ENCODE measurements at places on chromosomes 4 and X.

DNA sequence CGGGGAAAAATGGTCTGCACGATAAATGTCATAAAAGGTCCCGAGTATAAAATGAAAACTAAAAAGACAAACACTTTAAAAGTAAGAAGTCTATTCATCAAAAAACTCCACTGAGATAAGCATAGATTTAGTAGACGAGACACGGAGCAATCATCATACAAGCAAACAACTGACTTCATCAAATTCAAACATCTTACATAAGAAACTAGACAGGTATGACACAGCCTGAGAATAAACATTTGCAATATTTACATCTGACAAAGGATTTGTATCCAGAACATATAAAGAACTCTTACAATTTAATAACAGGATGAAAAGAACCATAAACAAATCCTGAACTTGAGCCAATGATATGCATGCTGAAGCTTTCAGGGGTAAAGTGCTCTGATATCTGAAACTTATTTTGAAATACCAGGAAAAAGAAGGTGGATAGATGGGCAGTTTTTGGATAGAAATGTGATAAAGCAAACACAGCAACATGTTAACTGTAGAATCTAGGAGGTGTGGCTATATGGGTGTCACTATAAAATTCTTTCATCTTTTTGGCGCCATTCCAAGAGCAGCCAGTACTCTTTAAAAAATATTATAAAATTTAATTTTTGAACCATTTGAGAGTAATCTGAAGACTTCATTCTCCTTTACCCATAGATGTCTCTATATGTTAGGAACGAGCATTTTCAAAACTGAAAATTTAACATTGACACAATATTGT is 12.0 kb downstream of the MPP1 start:
- no peak for DNase-seq

DNA sequence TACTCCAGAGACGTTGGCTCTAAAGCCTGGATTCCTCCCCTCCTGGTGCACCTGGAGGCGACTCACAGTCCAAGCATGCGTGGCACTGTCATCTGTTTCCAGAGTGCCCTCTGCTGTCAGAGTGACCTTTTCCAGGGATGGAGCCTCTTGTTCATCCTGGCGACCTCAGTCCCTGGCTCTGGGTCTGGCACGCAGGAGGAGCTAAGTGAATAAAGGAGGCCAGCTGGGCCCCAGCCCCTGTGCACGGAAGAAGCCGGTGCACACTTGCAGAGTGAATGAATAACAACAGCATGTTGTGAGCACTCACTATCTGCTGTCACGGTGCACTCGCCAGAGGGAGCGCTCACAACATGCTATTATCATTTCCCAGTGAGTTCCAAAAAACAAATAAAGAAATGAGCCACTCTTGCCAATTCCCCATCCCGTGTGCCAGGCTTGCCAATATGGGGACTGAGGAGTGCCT is 27.8 kb upstream of the PSAPL1 start:
- no peak for DNase-seq

DNA sequence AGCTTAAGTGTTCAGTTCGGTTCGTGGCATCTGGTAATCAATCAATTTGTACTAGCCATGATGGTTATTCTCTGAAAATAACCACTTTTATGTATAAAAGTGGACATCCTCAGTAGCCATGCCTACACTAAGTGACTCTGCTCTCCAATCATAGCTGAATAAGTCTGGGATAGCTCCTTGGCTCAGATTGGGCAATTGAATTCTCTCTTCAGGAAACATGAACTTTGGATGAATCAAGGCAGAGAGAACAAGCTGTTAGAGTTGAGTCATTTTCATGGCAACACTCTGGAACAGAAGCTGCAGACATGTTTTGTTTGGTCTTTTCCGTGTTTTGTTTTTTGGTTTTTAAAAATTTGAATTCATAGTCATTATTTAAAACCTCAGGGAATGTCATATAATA is 66.8 kb upstream of the TMEM164 start:
- no peak for DNase-seq

GRCh38 chr4:112119353-112119783 is 25.9 kb upstream of the FAM241A start:
- DNase-seq = no peak

DNA sequence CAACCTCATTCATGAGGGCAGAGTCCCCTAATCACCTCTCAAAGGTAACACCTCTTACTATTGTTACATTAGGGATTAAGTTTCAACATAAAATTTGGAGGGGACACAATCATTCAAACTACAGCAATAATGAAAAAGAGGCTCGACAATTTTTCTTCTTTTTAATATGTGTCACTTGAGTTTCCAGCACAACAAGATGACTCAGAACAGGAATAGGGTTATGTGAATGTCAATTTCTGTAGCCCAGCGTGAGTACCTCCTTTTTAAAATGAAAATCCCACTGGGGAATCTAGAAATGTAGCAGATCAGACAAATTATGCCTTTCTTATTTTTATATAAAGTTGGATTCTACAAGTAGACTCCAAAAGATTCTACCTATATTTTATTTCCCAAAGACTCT is 83.7 kb downstream of the ZNF330 start:
- no peak for DNase-seq

- no peak for DNase-seq
These were observed 387.3 kb upstream of the ADGRL3 start for GRCh38 chr4:60812811-60813210.

DNA sequence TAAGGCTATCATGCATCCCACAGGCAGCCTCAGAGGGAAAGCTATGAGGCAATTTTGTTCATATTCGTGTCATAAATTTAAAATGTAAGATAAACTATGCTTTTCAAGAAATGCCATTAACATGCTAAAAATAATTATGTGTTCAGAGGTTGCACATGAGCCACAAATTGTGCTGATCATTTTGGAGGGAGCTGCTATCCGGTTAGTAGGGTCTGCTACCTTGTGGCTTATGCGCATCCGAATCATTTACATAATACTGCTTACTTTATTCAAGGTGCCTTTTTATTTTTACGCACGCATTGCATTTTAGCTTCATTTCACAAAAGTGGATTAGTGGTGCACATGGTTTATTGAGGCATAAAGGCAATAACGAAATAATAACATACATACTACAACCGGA is 76.4 kb upstream of the WWC2 start:
- no peak for DNase-seq

DNA sequence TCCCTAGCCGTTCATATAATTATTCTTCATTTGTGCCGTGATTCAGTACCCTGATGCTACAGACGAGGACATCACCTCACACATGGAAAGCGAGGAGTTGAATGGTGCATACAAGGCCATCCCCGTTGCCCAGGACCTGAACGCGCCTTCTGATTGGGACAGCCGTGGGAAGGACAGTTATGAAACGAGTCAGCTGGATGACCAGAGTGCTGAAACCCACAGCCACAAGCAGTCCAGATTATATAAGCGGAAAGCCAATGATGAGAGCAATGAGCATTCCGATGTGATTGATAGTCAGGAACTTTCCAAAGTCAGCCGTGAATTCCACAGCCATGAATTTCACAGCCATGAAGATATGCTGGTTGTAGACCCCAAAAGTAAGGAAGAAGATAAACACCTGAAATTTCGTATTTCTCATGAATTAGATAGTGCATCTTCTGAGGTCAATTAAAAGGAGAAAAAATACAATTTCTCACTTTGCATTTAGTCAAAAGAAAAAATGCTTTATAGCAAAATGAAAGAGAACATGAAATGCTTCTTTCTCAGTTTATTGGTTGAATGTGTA is 7.0 kb downstream of the SPP1 start:
- DNase-seq = no peak

GRCh38 chrX:10667143-10667542 is 46.8 kb upstream of the MID1 start:
- DNase-seq = no peak

GRCh38 chr4:76011700-76012387 is 4.5 kb upstream of the CXCL9 start:
- DNase-seq = no peak

DNA sequence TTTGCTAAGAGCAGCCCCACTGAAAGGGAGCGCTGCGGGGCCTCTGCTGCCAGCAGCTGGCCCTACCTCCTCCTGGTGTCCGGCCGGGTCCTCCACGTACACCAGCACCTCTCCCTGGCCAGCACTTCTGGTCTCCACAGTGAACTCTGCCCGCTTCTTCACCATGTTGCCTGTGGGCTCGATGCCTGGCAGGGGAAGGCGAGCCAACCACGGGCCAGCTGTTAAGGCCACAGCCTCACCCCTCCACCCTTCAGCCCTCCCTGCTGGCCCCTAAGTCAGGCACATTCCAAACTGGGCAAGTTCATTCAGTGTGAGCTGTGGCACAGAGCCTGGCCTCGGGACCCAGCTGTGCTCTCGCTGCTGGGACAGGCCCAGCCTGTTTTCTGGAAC is 7.8 kb downstream of the FLNA start:
- DNase-seq = no peak

- no peak for DNase-seq
These were observed at the start of gene SH3RF1 for GRCh38 chr4:169270810-169271691. Gene SH3RF1 (minus strand): TSS chr4:169270956. CDS start chr4:169269212, 1,744 bp downstream.

DNA sequence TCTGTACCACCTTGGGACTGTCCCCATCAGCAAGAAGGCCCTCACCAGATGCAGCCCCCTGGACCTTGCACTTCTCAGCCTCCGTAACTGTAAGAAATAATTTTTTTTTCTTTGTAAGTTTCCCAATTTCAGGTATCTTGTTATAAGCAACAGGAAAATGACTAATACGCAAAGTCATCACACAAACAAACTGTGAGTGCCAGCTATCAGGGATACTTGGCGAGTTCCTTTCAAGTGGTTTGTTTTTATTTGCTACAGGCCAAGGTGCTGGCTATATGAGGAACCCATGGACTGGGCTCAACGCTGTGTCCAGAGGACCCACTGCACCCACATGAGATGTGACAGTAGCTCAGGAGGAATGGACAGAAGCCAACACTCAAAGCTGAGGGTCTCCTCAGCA is 11.5 kb upstream of the GPM6B start:
- DNase-seq = no peak

DNA sequence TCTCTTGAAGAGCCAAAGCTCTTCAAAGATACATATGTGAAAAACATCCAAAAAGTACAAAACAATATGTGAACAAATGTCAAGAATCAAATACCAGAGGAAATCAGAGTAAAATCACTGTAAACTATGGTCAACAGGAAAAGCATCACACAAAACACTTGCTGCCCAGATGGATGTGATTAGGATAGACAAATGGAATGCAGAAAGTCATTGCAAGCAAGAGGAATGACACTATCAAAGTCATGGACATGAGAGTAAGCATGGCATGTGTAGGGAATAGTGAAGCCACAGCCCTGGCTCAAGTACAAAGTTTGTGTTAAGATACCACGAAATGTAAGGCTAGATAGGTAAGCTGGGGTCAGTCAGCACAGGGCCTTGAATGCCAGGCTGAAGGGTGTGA is 37.7 kb downstream of the CLDN2 start:
- no peak for DNase-seq

GRCh38 chrX:94914235-94914634 is 1240.2 kb downstream of the FAM133A start:
- no peak for DNase-seq
